ENCODE measurements at places on chromosomes 5 and 9. TPM values are rescaled to one million over a fixed set of nuclear protein-coding genes. Genes with fewer than 3 reads are reported as not detected.
A peak's percentile ranks its signal among the peaks of the same experiment; 100 is the strongest.

Gene RAD50
- 54.7 TPM for total RNA-seq

Gene HRH2
- under 0.01 TPM for total RNA-seq

Gene CHSY3
- total RNA-seq: 2.9 TPM

Gene NKD2
- total RNA-seq: 0.81 TPM

Gene OR1Q1
- total RNA-seq: 0.81 TPM

Gene EIF4E1B
- not detected for total RNA-seq

Gene LECT2
- not detected for total RNA-seq

Gene IFNA13
- total RNA-seq: not detected

Gene PCDHGB3
- 9.6 TPM for total RNA-seq

DNA sequence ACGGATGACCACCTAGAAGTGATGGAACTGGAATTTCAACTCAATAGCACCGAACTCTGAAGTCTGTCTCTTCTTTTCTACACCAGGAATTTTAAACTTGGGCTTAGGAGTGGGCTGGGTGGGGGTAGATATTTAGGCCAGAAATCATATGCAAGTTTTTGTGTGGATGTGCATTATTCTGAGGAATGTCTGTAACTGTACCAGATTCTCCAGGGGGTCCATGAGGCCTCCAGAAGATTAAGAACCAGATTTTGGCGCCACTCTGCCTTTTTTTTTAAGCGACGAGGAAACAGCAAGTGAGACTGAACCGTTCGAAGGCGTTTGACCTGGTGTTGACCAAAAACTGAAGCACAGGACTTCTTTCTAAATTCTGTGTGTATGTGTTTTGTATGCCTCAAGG lies 88.8 kb upstream of the TTC23L start:
- no peak for DNase-seq

DNA sequence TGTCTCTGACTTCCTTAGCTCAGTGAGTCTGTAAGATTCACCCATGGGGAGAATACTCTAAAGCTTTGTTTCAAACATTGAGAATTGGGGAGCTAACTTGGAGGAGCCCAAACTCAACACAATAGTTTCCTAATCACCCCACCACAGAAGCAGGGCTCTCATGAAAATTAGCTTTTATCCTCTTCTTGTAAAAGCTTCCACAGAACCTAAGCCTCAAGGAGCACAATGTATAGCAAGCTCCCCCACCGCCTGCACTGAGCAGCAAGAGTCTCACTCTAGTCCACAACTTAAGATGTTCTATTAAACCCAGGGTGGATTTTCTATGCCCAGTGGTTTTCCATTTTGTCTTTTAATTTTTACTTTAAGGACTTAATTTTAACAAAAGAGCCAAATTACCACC lies 48.9 kb upstream of the GRHPR start:
- DNase-seq: no peak

GRCh38 chr9:116100711-116101121 lies 52.9 kb upstream of the PAPPA start:
- peak; percentile 85 for DNase-seq

GRCh38 chr5:111551161-111551560 lies 38.8 kb upstream of the STARD4 start:
- DNase-seq: no peak

- DNase-seq: no peak
Observed at GRCh38 chr9:81976351-81976750, 12.2 kb upstream of the SPATA31D1 start.

DNA sequence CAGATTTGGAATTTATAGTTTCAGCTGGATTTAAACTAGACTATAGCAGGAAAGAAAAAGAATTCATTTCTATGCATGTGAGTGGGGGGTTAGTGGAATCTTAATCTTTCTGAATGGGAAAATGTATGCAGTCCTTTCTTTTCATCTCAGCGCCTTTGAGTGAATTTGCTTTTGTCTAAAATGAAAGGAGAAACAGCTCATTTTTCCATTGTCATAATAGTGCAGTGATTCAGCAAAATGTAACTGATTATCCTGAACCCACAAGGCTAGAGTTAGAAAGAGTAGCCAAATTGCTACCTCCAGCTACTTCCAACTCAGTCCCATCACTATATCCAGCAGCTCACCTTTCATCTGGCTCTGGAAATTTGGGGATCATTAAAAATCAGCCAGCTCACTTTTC lies 134.4 kb downstream of the ADAMTSL1 start:
- DNase-seq: peak; percentile 46

DNA sequence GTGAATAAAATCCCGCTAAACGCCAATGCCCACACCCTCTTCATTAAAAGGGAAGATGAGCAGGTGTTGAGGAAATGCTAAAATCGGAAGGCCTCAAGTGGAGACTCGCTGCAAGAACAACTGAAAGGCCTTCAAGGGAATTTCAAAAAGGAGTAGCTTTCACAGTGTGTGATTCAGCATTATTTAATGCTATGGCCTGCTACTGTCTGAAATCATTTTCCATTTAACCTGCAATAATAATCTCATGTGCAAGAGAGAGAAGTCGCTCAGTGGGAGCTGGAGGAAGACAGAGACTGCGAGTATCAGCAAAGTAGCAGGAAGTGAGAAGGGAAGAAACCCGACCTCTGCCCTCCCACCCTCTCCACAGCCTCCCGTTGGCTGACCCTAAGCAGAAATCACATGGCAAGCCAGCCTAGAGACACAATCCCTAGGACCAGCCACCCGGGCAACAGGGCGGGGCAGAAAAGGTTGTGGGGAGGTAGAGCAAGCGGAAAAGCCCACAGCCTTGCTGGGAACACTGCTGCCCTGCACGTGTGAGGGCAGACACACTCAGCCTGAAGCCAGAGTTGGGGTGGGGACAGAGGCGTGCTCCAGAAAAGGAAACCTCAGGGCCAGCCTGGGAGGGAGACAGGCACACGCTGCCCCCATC lies 39.9 kb upstream of the CTSL start:
- no peak for DNase-seq

- DNase-seq: no peak
Observed at GRCh38 chr9:115877852-115878438, 275.6 kb upstream of the PAPPA start.

DNA sequence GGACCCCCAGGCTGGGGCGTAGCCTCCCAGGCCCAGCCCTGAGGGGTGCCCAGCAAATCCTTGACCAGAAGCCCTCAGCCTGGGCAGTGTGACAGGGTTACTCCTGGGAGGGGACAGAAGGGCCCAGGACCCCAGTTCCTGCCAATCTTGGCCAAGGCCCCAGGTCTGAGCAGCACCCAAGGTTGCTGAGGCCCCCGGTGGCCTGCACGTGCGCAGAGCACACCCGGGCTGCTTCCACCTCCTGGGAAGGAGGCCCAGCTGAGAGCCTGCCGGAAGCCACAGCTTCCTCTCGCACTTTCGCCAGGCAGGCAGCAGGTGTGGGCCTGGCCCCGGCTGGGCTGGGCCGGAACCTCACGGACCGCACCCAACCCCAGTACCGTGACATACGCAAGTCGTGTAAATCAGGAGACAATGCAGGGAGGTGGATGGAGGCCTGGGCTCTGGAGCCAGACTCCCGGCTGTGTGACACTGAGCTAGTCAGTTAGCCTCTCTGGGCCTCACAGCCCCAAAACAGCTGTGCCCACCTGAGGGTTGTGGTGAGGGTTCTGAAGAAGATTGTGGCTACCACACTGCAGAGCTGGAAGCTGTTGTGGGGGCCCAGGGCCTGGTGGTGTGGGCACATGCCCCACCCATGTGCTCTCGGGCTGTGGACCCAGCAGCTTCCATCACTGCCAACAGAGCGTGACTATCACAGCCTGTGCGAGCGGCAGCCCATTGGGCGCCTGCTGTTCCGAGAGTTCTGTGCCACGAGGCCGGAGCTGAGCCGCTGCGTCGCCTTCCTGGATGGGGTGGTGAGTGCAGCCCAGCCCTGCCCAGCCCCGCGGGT lies 5.1 kb downstream of the GRK6 start:
- no peak for DNase-seq

DNA sequence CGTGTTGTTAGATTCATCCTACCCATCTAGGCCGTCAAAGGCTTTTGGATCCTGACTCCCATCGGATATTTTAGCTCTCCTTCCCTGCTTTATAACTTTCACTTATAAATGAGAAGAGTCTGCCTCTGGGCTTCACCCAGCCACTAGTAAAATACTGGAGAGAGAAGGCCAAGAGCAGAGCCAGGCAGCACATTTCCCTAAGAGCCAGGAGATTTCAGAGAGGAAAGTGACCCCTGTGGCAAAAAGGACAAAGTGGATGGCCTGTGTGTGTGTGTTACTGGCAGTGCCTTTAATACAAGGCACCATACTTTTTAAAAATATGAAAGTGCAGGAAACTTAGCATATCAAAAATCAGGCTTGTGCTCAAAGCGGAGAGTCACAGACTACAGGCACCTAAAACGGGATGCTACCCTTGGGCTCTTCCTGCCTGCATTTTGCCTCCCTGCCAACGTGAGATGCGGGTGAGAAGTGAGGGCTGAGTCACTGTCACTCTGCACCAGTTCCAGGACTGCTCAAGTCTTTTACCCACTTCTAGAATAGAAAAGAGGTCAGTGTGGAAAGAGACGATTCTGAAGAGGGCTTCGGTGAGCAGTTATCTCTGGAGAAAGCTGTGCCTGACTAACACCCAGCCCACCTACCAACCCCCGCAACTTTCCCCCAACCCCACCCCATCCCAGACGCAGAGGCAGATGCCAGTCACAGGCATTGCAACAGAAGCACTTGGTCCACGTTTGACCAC lies 15.9 kb downstream of the NFIL3 start:
- no peak for DNase-seq

DNA sequence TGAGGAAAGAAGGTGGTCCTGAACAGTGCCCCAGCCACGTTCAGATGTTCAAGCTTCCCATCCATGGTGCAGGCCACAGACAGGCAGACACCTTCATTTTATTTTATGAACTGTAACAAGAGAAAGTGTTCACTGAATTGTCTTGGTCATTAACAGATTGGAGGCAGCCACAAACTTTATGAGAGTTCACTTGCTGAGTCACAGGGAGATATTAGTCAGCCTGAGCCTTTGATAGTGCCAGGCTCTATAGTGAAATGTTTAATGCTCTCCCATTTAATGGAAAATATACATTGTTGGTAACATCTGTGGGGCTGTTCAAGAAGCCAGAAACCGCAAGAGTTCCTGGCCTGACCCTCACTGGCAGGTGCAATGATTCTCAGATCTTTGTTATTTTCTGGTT lies 237.0 kb downstream of the TENT4A start:
- DNase-seq: no peak

DNA sequence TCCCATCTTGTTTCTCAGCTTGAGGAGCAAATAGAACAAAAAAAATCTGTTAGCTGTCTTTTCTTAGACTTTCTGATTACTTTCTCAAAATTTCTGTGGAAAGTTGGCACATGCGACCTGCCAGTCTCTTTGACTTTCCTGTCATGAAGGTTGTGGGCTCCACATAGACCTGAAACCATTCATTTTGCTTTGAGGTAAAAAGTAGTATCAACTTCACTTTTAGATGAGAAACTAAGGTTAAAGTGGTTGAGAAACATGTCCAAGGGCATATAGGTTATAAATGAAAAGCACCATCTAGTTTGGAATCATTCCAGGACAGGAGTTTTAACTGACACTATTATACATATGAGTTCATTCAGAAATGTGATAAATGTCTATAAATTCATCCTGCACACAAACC lies 42.7 kb downstream of the ST8SIA4 start:
- no peak for DNase-seq

DNA sequence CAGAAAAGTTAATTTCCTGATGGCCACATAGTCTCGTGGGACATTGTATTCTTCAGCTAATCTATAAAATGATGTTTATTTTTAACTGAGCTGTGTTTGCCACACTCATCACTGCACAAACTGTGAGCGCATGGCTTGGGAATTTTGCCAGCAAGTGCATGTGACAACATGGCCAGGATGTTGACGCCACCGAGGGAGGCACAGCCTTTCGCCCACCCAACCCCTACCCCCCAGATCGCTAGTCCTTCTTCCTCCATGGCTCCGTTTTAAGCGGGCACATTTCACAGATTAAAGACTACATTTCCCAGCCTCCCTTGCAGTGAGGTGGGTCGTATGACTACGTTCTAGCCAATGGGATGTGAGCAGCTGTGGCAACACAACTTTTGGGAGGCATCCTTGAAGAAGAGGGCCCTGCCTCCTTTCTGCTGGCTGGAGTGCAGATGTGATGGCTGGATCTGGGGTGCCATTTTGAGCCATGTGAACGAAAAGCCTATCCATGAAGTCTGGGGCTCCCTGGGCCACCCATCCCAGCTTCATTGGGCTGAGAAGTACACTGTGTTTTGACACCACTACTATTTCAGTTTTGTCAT lies 7.9 kb downstream of the NRARP start:
- peak; percentile 51 for DNase-seq

GRCh38 chr5:67901814-67902496 lies 313.6 kb upstream of the PIK3R1 start:
- DNase-seq: no peak

GRCh38 chr9:37682951-37683350 lies 32.2 kb downstream of the FRMPD1 start:
- DNase-seq: no peak

DNA sequence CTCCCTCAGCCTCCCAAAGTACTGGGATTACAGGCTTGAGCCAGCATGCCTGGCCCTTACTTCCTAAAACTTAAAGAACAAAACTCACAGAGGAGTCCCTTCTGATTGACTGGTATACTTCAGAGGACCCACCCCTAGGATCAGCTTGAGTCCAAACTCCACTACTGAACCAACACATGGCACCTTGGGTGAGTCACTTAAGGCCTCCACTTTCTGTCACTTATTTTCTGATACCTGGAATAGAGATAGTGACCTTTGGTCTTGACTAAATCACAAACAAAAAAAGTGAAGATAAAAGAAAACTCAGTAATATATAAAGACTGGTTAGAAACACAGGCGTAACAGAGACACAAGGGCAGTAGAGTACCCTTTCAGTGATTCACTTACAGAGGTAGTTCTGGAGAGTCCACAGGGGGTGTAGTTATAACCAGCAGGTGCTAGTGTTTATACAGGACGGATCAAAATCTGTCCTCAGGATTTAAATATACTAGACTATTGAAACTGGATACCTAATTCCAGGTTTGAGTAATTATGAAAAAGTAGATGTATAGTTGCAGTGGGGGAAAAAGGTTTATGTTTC lies 274.3 kb upstream of the ANKRD55 start:
- no peak for DNase-seq

DNA sequence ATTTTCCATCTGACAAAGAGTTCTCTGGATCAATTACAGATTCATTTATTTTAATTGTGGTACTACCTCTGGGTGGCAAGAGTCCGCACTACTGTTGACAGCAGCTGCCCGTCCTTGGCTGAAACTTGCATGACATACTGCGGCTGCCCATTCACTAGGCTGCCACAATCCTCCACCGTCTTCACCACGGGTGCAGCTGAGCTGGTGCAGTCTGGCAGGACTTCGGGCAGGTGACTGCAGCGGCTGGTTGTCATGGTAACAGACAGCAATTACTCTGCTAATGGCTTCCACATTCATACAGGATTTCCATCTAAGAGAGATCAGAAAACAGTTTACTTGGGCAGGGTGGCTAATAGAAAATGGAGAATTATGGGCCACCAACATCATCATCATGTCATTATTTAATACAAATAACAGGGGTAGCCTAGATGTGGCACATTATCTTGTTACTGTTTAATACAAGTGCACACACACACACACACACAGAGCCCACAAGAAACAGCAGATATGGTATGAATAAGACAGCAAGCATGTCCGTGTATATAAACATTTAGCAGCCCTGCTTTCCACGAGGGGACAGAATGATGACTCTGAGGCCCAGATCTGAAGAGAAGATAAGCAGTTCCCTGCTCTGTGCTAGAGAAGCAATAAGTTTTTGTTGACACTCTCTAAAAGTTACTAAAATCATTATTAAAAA lies 112.3 kb downstream of the MARCHF3 start:
- peak; percentile 59 for DNase-seq
